ENCODE measurements at places on chromosomes 2 and 18.
A peak's percentile ranks its signal among the peaks of the same experiment; 100 is the strongest.

DNA sequence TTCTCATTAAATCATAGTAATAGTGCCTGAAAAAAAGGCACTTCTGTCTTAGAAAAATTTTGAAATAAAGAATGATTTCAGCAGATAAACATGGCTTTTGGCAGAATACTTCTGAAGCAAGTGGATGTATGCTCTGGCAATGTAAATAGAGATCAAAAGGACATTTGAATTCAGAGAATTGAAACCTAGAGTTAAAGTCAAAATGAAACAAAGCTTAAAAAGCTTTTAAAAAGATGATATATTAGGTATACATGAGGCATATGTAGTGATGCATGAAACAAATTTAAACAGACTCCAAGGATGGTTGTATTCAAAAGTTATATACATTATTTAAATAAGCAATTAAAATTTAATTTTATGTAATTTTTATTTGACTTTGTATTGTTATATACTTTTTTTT lies 1344.5 kb upstream of the TMEFF2 start:
- DNase-seq: no peak
- H3K27ac ChIP-seq: no peak overlapping the region
- no peaks in the 10 kb centered on the region for H3K27me3 ChIP-seq
- no peak overlapping the region for H3K4me3 ChIP-seq
- H3K36me3 ChIP-seq: no peaks in the 10 kb centered on the region
- no peaks in the 10 kb centered on the region for H3K4me1 ChIP-seq

DNA sequence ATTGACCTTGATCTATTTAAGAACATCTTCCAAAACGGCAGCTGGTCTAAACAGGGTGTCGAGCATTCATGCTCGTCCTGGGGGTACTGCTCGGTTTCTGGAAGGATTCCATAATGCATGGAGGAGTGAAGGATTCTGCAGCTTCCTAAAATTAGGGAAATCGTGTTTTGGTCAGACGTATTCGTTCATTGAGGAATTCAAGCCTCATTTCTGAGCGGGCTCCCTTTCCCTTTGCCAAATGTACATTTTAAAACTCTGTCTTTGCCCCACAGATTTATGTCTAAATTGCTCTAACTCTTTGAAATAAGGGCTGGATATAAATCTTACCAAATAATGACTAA lies 144.0 kb downstream of the BCL11A start:
- H3K36me3 ChIP-seq: no peaks in the 10 kb centered on the region
- H3K27me3 ChIP-seq: no peaks in the 10 kb centered on the region
- H3K4me3 ChIP-seq: no peak overlapping the region
- no peak overlapping the region for H3K27ac ChIP-seq
- H3K4me1 ChIP-seq: peaks cover 5% of the 10 kb centered on the region

DNA sequence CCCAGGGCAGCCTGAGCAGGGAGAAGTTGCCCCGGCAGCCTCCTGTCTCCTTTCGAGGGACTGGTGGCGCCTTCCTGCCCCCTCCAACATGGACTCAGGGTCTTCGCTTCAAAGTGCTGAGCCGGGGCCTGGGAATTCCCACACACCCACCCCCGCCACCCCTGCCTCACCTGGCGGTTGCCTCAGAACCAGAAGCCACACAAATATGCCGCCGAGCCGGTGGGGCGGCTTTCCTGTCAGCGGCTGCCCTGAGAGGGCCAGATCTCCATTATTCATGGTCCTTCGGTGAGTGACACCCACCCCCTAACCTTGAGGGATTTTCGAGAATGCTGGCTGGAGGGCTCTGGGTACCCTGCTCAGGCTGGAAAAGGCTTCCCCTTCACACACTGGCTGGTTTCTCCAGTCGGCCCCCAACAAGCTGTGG lies 71.7 kb downstream of the SMAD7 start:
- H3K4me3 ChIP-seq: no peak overlapping the region
- no peaks in the 10 kb centered on the region for H3K27me3 ChIP-seq
- no peak for DNase-seq
- H3K27ac ChIP-seq: no peak overlapping the region
- H3K4me1 ChIP-seq: peaks cover 7% of the 10 kb centered on the region

DNA sequence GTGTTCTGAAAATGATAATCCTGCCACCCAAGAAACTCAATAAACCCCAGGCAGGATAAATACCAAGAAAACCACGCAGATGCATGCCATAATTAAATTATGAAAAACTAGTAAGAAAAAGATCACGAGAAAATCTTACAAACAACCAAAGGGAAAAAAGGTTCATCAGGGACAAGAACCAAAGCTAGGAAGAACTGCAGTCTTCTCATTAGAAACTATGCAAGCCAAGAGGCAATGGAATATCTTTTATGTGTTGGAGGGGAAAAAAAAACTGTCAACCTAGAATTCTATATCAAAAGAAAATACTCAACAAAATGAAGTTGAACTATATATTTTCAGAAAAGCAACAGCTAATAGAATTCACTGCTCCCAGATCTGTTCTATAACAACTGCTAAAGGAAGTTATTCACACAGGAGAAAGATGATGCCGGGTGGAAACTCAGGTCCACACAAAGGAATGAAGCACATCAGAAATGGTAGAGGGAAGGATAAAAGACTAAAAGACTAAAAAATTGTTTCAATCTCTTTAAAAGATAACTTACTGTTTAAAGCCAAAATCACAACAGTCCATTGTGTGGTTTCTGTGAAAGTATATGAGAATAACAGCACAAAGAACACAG lies 55.0 kb downstream of the NDUFA10 start:
- no peaks in the 10 kb centered on the region for H3K27me3 ChIP-seq
- no peak overlapping the region for H3K27ac ChIP-seq
- DNase-seq: no peak
- no peaks in the 10 kb centered on the region for H3K4me1 ChIP-seq

DNA sequence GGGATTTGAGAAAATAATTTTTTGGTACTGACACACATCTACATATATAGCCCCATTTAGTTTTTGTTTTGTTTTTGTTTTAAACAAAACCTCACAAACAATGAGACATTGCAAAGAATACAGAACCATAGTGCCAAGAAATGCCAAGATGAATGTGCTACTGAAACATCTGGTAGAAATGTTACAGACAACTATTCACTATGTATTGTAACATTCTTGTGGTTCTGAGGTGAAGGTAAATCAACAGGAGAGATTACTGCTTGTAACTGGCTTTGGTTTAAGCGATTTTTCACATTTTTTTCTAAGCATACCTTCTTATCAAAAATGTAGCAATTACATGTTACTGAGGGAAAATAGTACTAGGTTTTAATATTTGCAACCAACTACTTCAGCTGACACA lies 281.3 kb downstream of the ZNF804A start:
- no peaks in the 10 kb centered on the region for H3K27me3 ChIP-seq
- no peaks in the 10 kb centered on the region for H3K4me1 ChIP-seq
- no peak overlapping the region for H3K27ac ChIP-seq
- H3K36me3 ChIP-seq: no peaks in the 10 kb centered on the region

DNA sequence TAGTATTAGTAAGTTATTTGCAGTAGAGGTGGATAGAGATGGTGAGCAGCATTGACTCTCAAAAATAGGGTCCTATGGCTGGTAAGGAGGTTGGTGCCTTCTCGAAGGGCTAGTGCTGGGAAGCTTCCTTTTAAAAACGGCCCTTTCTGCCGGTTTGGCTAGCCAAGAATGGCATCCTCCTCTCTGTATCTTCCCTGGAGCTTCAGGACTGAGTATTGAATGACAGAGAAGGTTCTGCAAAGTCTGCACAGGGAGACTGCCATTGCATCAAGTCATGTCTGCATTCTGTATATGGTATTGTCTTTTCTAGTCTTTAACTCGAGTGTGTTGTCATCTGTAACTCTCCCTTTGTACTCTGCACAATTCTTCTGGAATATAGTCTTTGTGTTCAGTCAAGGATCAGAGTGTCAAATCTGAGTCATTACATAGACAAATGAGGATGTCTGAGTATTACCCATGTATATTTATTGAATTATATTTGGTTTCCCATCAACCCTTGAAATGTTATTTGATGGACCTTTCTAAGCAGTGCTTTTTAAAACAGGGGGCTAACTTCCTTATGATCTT lies 1.1 kb downstream of the LDLRAD4 start:
- peak overlapping the region; percentile 65 for H3K4me3 ChIP-seq
- peaks cover 28% of the 10 kb centered on the region for H3K4me1 ChIP-seq
- H3K27ac ChIP-seq: no peak overlapping the region
- no peak for DNase-seq

GRCh38 chr2:213288913-213289700 lies 4.8 kb downstream of the SPAG16 start:
- no peak overlapping the region for H3K4me3 ChIP-seq
- H3K4me1 ChIP-seq: peaks cover 7% of the 10 kb centered on the region
- H3K27ac ChIP-seq: no peak overlapping the region
- H3K36me3 ChIP-seq: no peaks in the 10 kb centered on the region

DNA sequence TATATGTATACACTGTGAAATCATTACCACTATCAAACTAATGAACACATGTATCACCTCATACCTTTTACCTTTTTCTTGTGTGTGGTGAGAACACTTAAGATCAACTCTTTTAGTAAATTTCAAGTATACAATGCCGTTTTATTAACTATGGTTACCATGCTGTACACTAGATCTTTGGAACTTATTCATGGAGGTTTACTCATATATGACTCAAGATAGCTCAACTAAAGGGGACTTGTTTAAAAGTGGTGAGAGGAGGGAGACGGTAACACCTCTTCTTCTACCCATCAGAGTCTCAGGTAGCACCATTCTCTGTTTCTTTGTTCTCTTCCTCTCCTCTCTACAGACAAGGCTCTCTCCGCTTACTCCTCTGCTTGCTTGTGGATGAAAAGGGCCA lies 36.1 kb upstream of the TMEM178A start:
- H3K27ac ChIP-seq: no peak overlapping the region
- H3K4me1 ChIP-seq: no peaks in the 10 kb centered on the region
- no peaks in the 10 kb centered on the region for H3K36me3 ChIP-seq
- no peak overlapping the region for H3K4me3 ChIP-seq

GRCh38 chr2:72278046-72278445 lies 130.4 kb upstream of the CYP26B1 start:
- no peak overlapping the region for H3K4me3 ChIP-seq
- no peaks in the 10 kb centered on the region for H3K36me3 ChIP-seq
- DNase-seq: no peak
- no peak overlapping the region for H3K27ac ChIP-seq

GRCh38 chr2:21812766-21813165 lies 689.0 kb downstream of the TDRD15 start:
- no peak overlapping the region for H3K27ac ChIP-seq
- no peak for DNase-seq
- H3K4me1 ChIP-seq: no peaks in the 10 kb centered on the region
- no peaks in the 10 kb centered on the region for H3K27me3 ChIP-seq

DNA sequence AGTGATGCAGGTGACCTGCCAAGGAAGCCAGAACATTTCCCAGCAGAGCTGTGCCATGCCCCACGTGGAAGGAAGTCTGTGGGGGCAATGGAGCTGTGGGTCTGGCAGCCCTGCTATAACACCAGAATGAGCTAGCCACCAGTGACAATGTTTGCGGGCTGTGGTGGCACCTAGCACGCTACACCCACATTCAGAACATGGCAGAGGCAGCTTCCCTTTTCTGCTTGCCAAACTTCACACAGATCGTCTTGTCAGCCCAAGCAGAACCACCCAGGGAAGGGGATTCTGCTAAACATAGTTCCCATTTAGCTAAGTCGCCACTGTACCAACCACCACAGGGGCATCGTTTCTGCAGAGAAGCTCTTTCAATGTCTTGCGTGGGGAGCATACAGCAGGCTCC lies 27.0 kb upstream of the CCDC93 start:
- H3K36me3 ChIP-seq: no peaks in the 10 kb centered on the region
- no peak for DNase-seq
- H3K27ac ChIP-seq: no peak overlapping the region
- H3K27me3 ChIP-seq: peaks cover 9% of the 10 kb centered on the region
- no peaks in the 10 kb centered on the region for H3K4me1 ChIP-seq

DNA sequence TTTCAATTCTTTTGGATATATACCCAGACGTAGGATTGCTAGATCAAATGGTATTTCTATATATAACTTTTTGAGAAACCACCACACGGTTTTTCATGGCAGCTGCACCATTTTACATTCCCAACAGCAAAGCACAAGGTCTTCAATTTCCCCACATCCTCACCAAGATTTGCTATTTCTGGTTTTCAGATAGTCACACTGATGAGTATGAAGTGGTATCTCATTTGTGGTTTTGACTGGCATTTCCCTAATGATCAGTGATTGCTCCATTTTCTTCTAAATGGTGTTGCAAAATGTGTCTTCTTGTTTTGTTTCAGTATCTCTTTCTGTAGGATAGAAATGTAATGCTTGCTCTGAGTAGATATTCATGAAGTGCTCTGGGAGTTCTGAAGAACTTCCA lies 52.0 kb downstream of the ANKRD44 start:
- no peaks in the 10 kb centered on the region for H3K27me3 ChIP-seq
- no peaks in the 10 kb centered on the region for H3K36me3 ChIP-seq
- peaks cover 64% of the 10 kb centered on the region for H3K4me1 ChIP-seq
- DNase-seq: no peak

- H3K27ac ChIP-seq: peak overlapping the region; percentile 76
- no peaks in the 10 kb centered on the region for H3K36me3 ChIP-seq
- H3K4me1 ChIP-seq: no peaks in the 10 kb centered on the region
Measured at GRCh38 chr2:100924520-100925451, 77.3 kb upstream of the RPL31 start.

GRCh38 chr2:62178741-62179271 lies 17.1 kb upstream of the B3GNT2 start:
- no peak overlapping the region for H3K27ac ChIP-seq
- peaks cover 5% of the 10 kb centered on the region for H3K4me1 ChIP-seq
- DNase-seq: no peak
- no peaks in the 10 kb centered on the region for H3K27me3 ChIP-seq

DNA sequence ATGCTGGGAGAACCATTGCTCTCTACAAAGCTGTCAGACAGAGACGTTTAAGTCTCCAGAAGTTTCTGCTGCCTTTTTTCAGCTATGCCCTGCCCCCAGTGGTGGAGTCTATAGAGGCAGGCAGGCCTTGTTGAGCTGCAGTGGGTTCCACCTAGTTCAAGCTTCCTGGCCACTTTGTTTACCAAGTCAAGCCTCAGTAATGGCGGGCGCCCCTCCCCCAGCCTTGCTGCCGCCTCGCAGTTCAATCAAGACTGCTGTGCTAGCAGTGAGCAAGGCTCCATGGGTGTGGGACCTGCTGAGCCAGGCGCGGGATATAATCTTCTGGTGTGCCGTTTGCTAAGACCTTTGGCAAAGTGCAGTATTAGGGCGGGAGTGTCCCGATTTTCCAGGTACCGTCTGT lies 52.7 kb upstream of the SCYGR2 start:
- H3K27me3 ChIP-seq: no peaks in the 10 kb centered on the region
- no peak overlapping the region for H3K27ac ChIP-seq
- peak; percentile 31 for DNase-seq
- no peaks in the 10 kb centered on the region for H3K4me1 ChIP-seq
- H3K36me3 ChIP-seq: no peaks in the 10 kb centered on the region

- no peaks in the 10 kb centered on the region for H3K27me3 ChIP-seq
- no peaks in the 10 kb centered on the region for H3K36me3 ChIP-seq
- H3K27ac ChIP-seq: no peak overlapping the region
- H3K4me3 ChIP-seq: no peak overlapping the region
Measured at GRCh38 chr2:28224648-28225472, 167.8 kb upstream of the FOSL2 start.

GRCh38 chr2:2808551-2809058 lies 477.5 kb upstream of the MYT1L start:
- H3K4me1 ChIP-seq: no peaks in the 10 kb centered on the region
- no peak for DNase-seq
- H3K4me3 ChIP-seq: no peak overlapping the region
- H3K27me3 ChIP-seq: peaks cover 6% of the 10 kb centered on the region
- H3K27ac ChIP-seq: no peak overlapping the region

- H3K4me3 ChIP-seq: no peak overlapping the region
- no peaks in the 10 kb centered on the region for H3K27me3 ChIP-seq
- H3K36me3 ChIP-seq: no peaks in the 10 kb centered on the region
- H3K27ac ChIP-seq: no peak overlapping the region
Measured at GRCh38 chr2:48693066-48693465, 62.5 kb downstream of the LHCGR start.

GRCh38 chr2:158115202-158115767 lies 13.6 kb downstream of the UPP2 start:
- H3K36me3 ChIP-seq: no peaks in the 10 kb centered on the region
- no peak overlapping the region for H3K4me3 ChIP-seq
- H3K27ac ChIP-seq: no peak overlapping the region
- no peaks in the 10 kb centered on the region for H3K4me1 ChIP-seq
- no peak for DNase-seq

Measured in T-cell (primary cell).